ENCODE measurements at places on chromosomes 6 and 20.

GRCh38 chr20:51368461-51369211 is 173.9 kb downstream of the NFATC2 start:
- DNase-seq = no peak

DNA sequence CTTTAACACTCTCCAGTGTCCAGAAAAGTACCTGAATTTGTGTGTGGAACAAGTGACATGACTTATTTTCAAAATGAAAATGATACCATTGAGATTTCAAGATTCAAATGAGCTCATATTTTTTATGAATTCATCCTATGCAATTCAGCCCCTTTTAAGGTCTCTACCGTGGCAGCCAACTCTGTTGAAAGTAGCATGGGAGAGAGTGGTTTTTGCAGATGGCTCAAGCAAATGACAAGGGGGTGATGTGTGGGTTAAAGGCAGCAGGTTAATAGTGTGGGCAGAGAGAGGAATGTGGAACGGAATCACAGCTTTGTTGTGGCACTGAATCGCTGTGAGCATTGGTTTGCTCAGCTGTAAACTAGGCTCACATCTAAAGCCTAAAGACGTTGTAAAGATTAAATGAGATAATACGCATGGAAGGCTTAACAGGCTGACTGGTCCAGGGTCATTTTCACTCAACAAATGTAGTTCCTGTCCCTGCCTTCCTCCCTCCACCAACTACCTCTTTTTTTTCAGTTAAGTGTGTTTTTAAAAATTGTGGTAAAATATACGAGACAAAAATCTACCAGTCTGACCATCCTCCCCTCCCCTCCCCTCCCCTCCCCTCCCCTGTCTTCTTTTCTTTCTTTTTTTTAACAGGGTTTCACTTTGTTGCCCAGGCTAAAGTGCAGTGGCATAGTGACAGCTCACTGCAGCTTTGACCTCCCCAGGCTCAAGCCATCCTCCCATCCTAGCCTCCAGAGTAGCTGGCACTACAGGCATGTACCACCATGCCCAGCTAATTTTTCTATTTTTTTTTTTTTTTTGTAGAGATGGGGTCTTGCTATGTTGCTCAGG is 114.7 kb upstream of the ZNF217 start:
- no peak for DNase-seq

DNA sequence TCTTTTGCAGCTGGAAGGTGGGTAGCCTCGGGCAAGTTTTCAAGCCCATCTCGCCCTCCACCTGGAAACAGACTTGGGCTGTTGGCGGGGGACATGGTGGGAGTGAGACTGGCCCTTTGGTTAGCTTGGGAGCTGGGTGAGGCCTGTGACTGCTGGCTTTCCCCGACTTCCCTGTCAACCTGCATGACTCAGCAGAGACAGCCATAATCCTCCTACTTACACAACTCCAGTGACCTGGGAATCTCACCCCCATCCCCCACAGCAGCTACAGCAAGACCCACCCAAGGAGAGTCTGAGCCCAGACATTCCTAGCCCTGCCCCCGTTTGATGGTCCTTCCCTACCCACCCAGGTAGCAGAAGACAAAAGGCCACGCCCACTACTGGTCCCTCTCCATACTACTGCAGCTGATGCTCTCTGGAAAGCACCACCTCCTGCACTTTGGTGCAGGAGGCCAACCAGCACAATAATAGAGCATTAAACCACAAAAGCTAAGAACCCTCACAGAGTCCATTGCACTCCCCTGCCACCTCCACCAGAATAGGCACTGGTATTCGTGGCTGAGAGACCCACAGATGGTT is 188.4 kb downstream of the TRDN start:
- no peak for DNase-seq

DNA sequence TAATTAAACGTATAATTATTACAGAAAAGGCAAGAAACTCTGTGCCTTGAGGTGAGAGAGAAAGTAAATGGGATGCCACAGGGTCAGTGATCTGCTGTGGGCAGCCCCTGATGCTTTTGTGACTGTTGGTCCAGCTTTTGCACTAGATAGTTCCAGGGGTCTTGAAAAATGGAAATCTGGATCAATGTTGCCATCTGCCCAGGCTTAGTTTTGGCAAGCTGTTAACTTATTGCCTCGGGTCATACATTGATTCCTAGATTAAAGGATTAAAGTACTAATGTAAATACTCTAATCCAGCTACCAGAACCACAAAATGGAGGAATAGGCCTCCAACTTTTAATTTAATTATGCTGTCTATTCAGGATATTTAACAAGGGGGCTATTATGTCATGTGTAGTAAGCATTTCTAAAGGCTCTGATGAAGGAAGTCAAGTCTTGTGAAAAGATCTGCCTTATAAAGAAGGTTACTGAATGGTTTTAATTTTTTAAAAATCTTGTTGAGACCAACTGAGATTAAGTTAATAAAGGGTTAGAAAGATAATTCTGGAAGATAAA is 376.0 kb upstream of the HS3ST5 start:
- DNase-seq = no peak

DNA sequence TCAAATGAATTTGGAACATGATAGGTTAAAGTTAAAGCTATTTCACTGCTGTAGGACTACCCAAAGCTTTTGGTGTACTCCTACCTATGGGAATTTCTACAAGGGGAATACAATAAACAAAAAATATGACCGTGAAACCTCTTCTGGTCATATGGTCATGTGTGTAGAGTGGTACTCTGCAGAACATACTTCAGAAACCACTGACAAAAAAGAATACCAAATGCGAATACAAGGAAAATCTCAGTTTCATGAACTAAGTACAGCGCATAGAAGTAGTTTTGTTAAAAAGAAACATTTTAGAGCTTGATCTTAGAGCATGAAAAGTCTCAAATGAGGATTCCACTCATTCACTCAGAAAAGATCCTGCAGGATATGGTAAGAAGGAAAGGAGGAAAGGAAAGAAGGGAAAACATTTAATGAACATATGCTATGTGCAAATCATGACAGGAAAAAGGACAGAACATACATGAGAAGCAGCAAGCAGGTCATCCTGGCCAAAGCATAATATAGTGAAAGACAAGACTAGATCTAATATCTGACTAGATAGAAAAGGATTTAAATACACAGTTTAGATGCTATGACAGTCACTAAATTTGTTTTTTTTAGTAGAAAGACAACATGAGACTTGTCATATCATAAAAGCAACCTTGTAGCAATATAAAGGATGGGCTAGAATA is 36.5 kb downstream of the SNX14 start:
- no peak for DNase-seq

DNA sequence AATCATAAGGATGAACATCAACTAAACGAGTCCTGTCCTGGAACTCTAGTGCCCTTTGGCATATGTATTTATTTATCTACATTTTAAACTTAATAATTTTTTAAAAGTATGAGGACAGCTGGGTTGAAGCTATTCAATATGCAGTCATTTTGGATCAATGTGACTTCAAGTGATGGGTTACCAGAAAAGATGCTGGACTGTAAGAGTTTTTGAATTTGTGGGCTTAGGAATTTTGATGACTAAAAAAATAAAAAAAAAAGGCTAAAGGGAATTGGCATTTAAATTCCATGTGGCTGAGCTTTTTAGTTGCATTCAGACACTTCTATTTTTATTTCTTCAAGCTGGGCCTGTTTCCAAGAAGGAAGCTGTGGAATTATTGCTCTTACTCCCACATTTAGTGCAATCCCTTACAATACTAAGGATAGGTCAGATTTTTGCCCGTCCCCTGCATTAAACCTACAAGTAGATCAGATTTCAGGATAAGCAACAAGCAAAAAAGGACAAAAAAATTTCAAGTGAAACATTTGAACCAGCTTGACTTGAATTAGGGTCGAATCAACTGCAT is 704.2 kb upstream of the CITED2 start:
- peak; percentile 67 for DNase-seq

DNA sequence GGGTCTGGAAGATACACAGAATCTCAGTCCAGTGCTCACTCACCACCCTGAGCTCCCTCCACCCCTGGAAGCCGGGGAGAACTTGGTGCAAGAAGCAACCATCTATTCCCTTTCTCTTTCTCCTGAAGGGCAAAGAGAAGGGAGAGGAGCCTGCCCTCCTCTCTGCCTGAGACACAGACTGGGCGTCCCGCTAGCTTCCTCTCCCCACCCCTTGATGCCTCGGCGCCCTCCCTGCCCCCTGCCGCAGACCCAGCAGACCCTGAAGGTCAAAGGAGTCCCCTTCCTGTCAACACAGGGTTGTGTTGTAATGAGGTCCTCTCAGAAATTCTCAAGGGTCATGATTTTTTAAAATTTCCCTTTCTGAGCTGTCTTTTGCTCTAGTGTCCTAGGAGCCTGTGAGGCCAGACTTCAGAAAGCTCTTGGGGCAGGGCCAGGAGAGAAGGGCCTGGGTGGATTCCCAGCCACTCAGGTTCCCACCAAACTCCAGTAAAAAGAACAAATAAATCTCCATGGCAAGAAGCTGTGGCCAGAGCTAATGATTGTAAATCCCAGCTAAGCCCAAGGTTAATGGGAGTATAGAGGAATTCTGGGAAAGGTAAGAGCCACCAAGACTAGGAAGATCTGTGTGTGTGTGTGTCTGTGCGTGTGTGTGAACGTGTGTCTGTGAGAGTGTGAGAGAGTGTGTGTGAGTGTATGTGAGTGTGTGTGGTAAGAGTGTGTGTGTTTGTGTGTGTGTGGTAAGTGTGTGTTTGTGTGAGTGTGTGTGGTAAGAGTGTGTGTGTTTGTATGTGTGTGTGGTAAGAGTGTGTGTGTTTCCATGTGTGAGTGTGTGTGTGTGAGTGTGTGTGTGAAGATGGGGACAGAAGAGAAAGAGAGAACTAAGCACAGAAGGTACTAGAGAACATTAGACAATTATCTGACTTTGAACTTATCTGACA is 1.1 kb upstream of the JPH2 start:
- DNase-seq = no peak

DNA sequence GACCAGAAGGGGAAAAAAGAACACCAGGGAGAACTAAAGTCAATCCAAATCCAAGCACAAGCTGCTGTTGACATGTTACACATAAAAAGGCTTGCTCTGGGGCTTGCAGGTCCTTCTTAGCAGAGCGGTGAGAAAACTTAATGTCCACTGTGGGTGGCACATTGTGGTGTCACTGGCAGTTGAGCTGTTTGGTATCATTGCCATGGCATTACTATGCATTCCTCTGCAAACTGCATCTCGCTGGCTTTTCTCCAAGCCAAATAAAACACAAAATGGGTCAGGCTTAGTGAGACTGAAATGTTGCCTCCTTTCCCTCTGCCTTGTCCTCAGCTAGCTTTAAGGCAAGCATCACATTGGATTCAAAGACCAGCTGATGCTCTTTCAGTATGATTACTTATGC is 40.9 kb downstream of the LY86 start:
- peak; percentile 33 for DNase-seq

DNA sequence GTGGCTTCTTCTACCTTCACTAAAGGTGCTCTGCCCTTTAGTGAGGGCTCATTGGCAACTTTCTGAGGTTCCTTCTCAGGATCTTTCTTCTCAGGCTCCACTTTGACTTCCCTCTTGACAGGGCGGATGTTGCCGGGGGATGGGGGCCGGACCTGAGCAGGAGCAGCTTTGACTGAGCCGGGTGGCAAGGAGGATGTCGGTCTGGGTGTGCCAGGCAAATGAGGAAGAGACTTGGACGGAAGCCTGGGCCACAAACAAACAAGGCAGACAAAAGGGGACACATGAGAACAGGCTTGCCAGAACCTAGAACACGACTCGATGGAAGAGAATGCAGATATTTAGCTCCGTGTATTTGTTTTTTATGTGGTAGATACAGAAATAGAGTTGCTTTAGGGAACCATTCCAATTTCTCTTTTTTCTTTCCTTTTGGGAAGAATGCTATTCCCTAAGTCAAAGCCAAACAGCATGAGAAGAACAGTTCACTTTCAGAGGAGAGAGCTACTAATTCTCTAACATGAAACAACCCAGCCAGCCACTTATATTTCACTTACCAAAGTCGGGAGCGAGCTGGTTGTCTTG is 76.2 kb upstream of the BCLAF1 start:
- no peak for DNase-seq

- DNase-seq = no peak
Observed at GRCh38 chr6:2387445-2387844, 142.0 kb upstream of the GMDS start.

DNA sequence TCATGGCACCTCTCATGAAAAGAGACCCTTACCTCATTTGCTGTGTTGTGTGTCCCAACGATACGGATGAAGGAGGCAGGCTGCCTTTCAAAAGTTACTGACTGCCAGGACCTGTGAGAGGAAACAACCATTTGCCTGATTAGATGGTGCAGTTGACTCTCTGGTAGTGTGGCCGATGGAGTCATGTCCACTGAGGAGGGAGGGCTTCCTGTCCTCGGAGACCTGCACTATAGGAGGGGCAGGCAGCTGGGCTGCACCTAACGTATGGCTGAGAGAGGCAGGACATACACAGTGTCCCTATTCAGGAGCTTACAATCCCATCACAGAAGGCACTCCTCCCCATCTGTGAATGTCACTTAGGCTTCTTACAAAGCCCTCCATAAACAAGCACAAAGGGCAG is 373.0 kb downstream of the ZFAND3 start:
- no peak for DNase-seq

GRCh38 chr6:125985522-125985921 is 818 bp upstream of the TRMT11 start:
- no peak for DNase-seq

DNA sequence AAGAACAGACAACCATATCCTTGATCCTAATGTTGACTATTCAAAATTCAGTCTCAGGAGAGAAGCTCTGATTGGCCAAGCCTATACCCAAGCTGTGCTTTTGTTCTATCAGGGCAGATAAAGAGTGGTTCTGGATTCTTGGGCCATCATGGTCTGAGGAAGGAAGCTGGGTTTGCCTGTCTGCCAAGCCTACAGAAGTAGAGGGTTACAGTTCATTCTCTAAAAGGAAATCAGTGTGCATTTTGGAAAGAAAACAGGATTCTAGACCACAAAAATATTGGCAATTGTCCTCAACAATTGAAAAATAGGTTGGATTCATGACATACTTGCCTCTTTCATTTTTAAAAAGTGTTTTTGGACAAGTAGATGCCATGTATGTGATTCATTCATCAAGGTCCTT is 145.4 kb upstream of the BMP2 start:
- DNase-seq = no peak

DNA sequence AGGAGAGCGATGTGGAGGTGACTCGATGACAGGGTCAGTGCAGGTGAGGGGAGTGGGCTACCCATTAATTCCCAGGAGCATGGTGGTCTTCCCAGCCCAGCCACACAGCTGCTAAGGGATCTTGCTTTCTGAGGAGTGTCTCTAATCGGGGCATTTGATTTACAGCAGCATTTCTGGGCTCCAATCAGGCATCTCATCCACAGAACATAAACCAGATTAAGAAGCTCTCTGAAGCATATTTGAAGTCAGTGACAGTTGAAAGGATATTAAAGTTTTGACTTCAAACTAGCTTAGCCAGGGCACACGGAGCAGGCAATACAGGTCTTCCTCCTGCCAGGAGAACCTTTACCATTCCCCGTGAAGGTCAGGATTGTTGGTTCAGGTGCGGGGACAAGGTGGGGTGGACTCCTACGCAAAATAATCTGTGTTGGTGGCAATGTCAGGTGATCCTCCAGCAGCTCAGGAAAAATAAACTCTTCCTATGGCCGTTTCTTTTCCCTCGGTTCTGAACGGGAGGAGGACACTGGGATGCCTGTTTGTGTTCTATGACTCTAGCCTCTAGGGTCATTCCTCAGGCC is 39.9 kb upstream of the ZNF831 start:
- peak; percentile 66 for DNase-seq

- no peak for DNase-seq
Observed at GRCh38 chr6:135372758-135373157, 124.8 kb downstream of the AHI1 start.
